Fibroblast of skin of left quadriceps (primary cell): ENCODE measurements at places on chromosomes 4 and X.

- no peak for DNase-seq
Observed at GRCh38 chr4:145779319-145779801, 99.4 kb downstream of the C4orf51 start.

GRCh38 chr4:59553063-59553720, 1646.9 kb upstream of the ADGRL3 start:
- no peak for DNase-seq

- DNase-seq: no peak
Observed at GRCh38 chr4:151646322-151646721, 114.5 kb downstream of the GATB start.

GRCh38 chr4:152165146-152165545, 370.7 kb downstream of the FBXW7 start:
- no peak for DNase-seq

DNA sequence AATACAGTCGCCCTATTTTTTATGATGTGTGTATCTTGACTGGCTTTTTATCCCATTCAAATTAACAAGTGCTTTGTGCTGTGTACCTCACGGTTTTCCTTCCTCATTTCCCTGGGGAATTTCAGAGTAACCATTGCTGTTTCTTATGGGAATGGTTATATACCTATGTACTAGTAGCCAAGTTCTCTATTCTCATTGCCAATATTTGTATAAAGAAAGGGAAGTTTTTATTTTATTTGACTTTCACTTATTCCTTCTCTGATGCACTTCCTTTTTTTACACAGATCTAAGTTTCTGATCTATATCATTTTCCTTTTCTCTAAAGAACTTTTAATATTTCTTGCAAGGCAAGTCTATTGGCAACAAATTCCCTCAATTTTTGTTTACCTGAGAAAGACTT, 181.3 kb downstream of the SOWAHB start:
- no peak for DNase-seq

- DNase-seq: no peak
Observed at GRCh38 chr4:13212936-13213335, 271.2 kb downstream of the RAB28 start.

GRCh38 chr4:76377911-76378310, 43.0 kb downstream of the CCDC158 start:
- peak; percentile 1 for DNase-seq

GRCh38 chrX:66399273-66399672, 235.2 kb downstream of the HEPH start:
- DNase-seq: no peak

DNA sequence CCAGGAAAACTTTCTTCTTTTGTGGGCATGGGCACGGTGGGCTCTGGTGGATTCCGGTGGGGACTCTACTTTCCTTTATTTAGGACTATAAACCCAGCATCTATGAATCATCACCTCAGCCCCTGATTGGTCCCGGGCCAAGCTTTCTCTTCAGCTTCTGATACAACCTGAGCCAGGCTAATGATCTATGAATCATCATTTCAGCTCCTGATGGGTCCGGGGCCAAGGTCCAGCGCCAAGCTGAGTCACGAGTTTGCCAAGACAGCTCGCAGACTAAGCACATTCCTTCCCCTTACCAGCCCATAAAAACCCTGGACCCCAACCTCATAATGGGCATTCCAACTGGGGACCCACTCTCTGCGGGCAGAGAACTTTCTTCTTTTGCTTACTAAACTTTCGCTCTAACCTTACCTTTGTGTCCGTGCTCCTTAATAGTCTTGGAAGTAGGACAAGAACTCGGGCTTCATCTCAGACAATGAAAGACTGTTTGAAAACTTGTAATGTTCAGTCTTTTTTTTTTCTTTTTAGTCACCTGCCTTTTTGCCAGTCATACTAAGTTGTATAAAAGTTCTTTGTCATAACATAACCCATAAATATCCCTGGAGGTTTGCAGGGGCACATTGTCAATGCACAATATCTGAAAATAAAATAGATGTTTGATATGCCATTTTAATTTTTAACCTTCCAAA, 904.9 kb upstream of the EPHA5 start:
- DNase-seq: no peak

DNA sequence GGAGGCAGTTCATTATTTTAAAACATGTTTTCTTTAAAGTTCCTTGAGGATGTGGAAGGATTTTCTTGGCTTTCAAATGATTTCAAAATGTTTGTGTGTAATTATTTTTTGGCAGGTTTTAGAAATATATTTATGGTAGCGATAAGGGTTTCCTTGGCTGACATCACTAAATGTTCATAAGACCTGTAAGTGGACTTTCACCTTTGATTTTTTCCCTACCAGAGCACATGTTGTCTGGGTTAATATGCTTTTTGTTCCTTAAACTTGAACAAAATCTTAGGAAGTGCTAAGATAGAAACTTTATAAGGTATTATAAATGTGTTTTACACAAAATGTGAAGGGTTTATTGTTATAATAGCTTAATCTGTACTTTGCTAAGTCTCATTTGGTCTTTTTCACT, 315.6 kb downstream of the PCDH7 start:
- DNase-seq: no peak

- DNase-seq: no peak
Observed at GRCh38 chr4:109875106-109875505, 27.2 kb downstream of the LRIT3 start.

DNA sequence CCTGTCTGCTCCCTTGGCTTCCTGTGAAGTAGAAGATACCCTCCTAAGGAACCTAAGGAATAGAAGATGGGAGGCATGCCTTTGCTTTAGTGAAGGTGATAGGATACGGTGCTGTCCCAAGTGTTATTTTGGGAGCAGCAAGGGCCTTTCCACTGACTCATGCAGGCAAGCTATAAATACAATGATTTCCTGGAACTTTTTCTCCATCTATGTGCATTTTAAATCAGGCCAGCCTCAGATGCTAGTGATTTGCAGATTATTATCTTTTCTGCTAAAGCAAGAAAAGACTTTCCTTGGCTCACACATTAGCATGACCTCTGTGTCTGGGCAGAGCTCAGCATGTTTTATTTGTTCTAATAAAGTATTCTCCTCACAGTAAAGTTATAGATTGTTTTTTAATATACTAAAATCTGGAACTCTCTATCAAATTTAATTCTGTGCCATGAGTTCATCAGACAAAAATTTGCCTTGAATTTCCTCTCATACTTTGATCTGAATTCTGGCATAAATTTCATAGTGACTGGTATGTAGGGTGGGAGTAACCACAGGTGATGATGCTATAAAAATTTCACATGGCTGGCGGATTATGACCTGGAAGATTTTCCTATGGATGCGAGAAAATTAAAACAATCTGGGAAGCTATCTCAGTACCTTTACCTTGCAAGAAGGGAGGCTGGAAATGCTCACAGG, 131.7 kb downstream of the REPS2 start:
- peak; percentile 48 for DNase-seq

- no peak for DNase-seq
Observed at GRCh38 chrX:73412930-73413329, 33.9 kb upstream of the CDX4 start.

- no peak for DNase-seq
Observed at GRCh38 chr4:146018247-146018646, 79.6 kb upstream of the ZNF827 start.

DNA sequence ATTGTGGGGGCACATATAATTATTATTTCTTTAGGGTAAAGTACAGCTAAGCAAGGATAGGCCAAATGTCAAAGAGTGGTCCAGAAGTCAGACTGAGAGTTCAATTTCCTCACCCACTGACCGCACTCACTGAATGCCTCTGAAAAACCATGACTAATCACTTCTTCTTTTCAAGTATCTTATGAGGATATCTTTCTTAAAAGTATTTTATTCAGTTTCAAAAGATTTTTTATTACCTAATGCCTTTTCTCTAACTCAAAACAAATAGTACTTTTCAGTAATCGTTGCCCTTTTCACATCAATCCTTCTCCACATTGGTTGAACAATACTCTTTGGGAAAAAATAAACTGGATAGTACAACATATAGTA, 61.7 kb upstream of the CAMK2D start:
- no peak for DNase-seq

DNA sequence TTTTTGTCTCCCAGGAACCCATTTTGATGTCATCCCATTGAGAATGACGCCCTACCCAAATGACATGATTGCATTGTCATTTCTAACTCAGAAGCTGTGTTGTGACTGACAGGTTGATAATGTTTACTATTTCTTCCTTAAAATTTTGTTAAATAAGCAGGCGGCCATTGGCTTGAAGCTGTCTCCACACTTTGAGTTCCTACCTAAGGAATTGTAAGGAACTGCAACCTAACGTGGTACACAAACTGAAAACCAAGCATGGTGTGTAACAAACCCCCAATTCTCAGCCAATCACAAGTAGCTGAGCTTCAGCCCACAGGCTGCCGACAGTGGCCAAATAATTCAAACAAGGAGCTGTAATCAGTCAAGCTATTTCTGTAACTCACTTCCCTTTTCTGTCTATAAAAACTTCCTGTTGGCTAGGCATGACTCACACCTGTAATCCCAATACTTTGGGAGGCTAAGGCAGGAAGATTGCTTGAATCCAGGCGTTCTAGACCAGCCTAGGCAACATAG, 2.9 kb upstream of the MND1 start:
- DNase-seq: no peak
